EL (cell line): ENCODE measurements at places on chromosomes 3 and 15.

- DNase-seq = peak; percentile 100
Measured at GRCh38 chr3:197394464-197395321, 96.3 kb upstream of the DLG1 start.

GRCh38 chr3:188589071-188589470, 435.1 kb downstream of the LPP start:
- DNase-seq = no peak

DNA sequence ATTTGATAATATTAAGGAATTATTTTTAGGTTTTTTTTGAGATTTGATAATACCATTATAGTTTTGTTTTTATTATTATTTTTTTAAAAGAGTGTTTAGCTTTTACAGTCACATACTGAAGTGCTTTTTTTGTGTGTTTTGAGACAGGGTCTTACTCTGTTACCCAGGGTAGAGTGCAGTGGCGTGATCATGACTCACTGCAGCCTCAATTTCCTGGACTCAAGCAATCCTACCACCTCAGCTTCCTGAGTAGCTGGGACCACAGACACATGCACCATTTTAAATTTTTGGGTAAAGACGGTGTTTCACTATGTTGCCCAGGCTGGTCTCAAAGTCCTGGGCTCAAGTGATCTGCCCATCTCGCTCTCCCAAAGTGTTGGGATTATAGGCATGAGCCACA, 73.0 kb downstream of the SUMF1 start:
- peak; percentile 37 for DNase-seq

GRCh38 chr3:98612587-98612986, 19.2 kb upstream of the CPOX start:
- DNase-seq = no peak

- DNase-seq = no peak
Measured at GRCh38 chr3:145492456-145492855, 668.5 kb downstream of the PLOD2 start.

- DNase-seq = peak; percentile 95
Measured at GRCh38 chr15:60390871-60391501, 6.8 kb downstream of the ANXA2 start.

DNA sequence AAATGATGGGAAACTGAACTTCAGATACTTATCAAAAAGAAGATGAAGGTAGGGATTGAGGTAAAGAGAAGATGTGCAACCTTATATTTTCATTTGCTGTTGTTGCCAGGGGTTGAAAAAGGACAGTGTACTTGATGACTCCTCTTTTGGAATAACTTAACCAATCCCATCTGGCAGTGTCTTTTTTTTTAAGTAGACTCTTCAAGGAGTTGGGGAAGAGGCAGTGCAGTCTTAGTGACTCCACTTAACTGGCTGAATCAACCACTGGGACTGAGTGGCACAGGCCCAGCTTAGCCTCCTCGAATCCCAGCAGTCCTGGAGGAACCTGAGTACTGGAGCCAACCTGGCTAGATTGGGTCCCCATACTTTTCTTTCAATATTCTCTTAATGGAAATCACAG, 27.3 kb upstream of the FILIP1L start:
- no peak for DNase-seq

- DNase-seq = peak; percentile 58
Measured at GRCh38 chr15:63913786-63914315, 80.1 kb upstream of the HERC1 start.

DNA sequence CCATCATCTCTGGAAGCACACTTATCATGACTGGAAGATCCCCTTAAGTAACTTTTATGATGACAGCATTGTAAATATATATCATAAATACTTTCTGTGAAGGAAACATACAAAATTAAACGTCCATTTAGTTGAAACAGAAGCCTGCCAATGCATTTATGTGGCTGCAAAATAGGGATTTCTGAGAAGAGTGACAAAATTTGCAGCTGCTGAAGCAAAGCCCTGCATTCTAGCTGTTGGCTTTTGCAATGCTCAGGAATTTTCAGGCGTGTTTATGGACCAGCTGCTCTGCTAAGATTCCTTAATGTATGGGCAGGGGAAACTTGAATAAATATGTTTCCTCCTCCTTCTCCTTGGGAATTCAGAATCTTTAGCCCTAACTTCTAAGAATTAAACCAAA, 137.3 kb downstream of the CACNA2D3 start:
- no peak for DNase-seq
